Hepatic stellate cell (primary cell): ENCODE measurements at places on chromosomes 16 and 17.

GRCh38 chr17:27408891-27409290, 47.4 kb upstream of the KSR1 start:
- DNase-seq, result peak; percentile 33

DNA sequence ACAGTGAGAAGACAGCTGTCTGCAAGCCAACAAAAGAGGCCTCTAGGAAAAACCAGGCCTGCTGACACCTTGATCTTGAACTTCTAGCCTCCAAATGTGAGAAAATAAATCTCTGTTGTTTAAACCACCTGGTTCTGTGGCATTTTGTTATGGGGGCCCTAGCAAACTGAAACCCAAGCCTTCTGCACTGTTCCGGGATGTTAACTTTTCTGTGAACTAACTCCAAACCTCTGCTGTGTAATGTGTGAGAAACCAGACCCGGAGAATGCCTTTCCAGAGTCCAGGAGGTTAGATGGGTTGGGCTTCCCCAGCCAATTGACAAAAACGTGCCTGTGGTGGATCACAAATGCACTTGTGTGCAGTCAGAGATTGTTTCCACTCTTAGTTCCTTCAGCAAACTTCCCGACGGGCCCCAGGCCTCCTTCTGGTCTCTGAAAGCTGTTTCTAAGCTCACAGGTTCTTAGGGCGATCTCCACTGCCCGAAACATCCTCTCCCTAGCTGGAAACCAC, 13.6 kb upstream of the GGA2 start:
- no peak for DNase-seq

- DNase-seq, result no peak
Measured at GRCh38 chr17:74324521-74324920, 1.5 kb upstream of the KIF19 start.

DNA sequence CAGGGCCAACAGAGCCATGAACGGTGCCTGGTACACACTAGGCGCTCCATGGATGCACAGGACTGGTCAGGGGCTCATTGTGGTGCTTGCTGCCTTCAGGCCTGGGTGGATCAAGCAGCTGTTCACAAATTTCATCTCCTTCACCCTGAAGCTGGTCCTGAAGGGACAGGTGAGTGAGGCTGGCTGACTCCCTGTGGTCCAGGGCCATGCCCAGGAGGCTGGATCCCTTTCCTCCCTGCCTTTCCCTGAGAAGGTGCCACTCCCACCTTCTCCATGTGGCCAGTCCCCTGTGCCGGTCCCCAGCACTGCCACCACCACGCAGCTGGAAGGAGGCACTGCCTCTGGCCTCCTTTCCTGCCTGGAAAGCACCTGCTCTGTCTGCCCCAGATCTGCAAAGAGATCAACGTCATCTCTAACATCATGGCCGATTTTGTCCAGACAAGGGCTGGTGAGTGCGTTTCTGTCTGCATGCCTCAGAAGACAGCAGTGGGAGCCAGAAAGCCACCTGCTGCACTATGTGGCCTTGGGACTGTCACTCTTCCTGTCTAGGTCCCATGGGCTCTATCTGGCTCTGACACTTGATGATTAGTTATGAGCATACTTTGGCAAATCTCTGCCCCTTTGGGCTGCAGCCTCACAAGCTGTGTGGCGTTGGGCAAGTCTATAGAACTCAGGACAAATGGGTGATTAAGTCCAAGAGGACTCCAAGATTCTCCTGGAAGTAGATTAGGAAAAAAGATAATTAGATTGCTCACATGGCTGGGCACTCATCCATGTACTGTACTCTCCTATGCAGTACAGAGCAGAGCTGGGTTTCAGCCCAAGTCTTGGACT, 9.4 kb downstream of the CETP start:
- no peak for DNase-seq

- peak; percentile 83 for DNase-seq
Measured at GRCh38 chr17:1413281-1413791, 13.3 kb upstream of the YWHAE start.
